ENCODE measurements at places on chromosomes 2 and 18.

GRCh38 chr2:145744541-145745386 lies 1224.8 kb upstream of the ZEB2 start:
- DNase-seq: peak; percentile 91

DNA sequence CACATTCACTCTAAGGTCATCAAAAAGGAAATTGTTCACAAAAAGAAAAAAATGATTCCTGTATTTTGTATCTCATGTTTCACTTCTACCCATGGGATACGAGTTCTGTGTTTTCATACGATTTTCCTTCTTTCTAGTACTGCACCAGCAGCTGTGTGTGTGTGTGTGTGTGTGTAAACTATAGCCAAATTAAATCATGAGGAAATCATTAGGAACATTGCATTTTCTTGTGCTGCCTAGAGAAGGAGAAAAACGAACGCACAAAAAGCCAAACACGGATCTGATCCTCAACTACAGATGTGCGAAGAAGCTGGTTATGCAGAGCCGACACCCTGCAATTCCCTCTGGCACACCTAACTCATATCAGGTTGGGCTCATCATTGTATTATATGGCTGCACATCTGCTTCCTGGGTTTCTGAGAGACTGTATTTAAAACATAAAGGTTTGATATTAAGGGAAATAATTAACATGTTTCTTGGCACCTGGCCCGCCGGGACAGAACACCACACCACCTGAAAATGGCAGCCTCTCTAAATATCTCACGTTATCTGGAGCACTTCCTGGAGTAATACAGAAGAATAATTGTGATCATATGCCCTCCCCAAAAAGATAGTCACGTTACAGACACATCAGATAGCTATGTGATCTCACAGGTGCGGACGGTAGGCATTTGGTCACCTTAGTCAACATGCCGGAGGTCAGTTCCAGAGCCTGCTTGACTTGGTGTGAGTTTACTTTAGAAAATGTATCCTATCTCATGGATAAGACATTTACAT lies 586.3 kb upstream of the SALL3 start:
- DNase-seq: no peak

DNA sequence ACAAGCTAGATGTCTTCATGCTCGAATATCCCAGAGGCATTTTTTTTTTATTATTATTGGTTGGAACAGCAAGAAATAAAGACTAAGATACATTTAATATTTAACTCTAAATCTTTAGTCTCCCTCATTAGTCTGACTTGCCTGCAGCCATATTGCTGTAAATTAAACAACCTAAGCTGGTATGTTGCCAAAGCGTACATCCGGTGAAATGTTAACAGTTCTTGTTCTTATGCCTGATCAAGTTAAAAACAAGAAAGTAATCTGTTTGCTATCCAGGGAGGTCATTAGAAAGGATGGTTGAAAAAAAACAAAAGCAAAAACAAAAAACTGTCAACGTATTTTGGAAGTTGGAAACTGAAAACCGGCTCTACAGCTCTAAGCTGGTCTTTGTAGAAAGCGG lies 125.9 kb upstream of the NABP1 start:
- DNase-seq: no peak

- no peak for DNase-seq
Measured at GRCh38 chr18:79486356-79487182, 90.8 kb downstream of the NFATC1 start.

GRCh38 chr18:65750389-65751154 lies at the start of gene CDH7:
CDH7 (plus strand) TSS chr18:65751012; CDS start chr18:65762843, 11,831 bp downstream.
- DNase-seq: no peak

GRCh38 chr18:55694291-55694690 lies 106.3 kb upstream of the TCF4 start:
- no peak for DNase-seq

DNA sequence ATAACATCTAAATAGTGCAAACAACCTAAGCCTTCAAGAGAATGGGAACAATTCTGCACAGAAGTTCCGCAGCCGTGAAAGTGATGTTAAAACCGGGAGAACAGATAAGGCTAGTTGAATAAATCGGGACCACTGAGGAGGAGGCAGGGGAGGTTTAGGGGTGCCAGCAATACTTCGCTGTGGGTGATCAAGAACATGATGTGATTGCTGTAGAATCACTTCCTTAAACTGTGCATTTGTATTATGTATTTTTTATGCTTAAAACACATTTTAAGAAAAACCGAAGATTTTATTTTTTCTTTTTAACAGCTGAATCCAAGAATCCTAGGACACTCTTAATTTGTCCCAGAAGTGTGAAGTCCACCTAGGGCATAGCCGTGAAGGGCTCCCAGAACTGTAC lies 33.6 kb downstream of the TTC32 start:
- no peak for DNase-seq

DNA sequence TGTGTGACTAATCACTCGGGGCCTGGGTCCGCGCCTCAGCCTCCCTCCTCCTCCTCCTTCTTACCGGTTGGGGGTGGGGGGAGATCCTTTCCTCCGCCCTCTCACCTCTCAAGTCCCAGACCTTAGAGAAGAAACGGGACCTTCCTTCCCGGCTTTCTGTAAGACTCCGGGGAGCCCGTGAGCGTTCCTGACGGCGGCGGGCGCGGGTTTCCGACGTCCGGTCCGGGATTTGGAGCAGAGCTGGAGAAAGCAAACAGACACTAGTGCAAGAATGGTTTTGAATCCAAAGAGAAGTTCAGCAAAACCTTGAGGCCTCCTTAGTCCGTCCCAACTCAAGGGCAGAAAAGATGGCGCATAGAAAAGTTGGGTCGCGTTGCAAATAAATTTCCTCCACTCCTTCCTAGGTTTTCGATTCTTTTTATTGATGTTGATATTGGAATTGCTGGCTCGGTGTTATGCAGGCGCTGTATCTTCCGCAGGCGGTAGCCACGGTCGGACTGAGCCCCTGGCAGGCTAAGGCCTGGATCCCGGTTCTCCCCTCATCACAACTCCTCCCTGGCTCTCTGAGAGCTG lies 2.0 kb downstream of the DLX1 start:
- DNase-seq: no peak
